ENCODE measurements at places on chromosomes 3 and 15.

DNA sequence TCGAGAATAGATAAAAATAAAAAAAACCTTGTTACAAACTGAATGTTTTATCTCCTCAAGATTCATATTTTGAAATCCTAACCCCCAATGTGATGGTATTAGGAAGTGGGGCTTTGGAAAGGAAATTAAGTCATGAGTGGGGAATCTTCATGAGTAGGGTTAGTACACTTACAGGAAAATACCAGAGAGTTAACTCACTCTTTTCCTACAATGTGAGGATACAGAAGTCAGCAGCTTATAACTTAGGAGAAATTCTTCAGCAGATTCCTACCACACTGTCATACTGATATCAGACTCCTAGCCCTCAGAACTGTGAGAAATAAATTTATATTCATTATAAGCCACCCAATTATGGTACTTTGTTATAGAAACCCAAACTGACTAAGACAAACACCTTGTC, 453.1 kb downstream of the GBE1 start:
- DNase-seq: peak; percentile 17

- no peak for DNase-seq
These were observed 41.4 kb downstream of the SNAPC5 start for GRCh38 chr15:66456211-66456610.

DNA sequence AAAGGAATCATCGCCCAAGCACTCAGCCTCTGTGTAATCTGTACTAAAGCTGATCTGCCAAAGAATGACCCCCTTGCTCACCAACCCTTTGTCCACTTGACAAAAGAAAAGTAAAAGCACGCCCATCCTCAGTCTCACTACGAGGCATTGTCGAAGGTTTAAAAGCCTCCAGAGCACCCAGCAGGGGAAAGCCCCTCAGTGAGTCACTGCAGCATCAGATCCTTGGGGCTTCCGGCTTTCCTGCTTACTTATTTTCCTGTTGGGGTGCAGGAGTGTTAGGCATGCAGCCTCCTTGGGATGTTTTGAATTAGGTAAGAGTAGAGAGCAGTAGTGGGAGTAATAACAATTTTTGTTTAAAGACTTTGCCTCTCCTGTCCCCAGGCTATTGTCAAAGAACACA, 216.1 kb downstream of the MTHFS start:
- DNase-seq: peak; percentile 59

- DNase-seq: no peak
These were observed 236.8 kb downstream of the TUSC7 start for GRCh38 chr3:116946376-116946775.

GRCh38 chr15:42553554-42553953, 4.9 kb downstream of the HAUS2 start:
- no peak for DNase-seq
